ENCODE measurements at places on chromosomes 3 and 15. TPM values are rescaled to one million over a fixed set of nuclear protein-coding genes. Genes with fewer than 3 reads are reported as not detected.

The HYAL1 gene
- 6.9 TPM for total RNA-seq

The MUC20 gene
- 115 TPM for total RNA-seq

DNA sequence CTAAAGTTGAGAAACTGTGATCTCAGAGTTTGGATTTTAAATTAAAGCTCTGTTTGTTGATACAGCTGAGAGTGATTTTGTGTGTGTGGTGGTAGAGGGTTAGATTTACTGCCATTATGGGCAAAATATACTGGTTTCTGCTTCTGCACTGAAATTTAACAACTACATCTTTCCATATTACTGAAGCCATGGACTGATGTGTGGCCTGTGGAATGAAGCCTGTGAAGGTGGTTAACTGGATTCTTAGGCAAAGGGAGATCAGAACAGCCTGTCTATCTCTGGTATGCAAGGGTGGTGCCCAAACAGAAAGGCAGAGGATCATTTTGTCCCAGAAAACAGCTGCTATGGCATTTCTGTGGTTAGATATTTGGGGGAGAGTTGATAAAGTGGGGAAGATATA lies 297.3 kb upstream of the THBS1 start:
- DNase-seq: no peak

The CTDSPL gene
- total RNA-seq: 75.5 TPM

DNA sequence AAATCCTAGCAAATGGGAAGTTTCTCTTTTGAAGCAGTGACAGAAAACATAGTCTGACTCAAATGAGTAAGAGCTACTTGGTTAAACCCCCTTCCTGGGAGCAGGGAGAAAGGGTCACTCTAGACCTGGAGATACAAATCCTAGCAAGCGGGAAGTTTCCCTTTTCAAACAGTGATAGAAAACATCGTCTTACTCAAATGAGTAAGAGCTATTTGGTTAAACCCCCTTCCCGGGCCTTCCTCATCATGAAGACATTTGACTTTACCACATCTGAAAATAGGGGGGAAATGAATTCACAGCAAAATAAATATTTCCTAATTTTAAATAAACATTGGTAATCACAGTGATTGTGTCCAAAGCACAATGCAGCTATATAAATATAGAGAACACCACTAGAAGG lies 79.2 kb downstream of the FOXB1 start:
- DNase-seq: no peak

- no peak for DNase-seq
Observed at GRCh38 chr15:62691008-62691407, 351.5 kb upstream of the TPM1 start.

- no peak for DNase-seq
Observed at GRCh38 chr15:98813951-98814350, 165.6 kb downstream of the IGF1R start.

Measured in left colon (tissue), 2 donors.